ENCODE measurements at places on chromosomes 16 and 17.

DNA sequence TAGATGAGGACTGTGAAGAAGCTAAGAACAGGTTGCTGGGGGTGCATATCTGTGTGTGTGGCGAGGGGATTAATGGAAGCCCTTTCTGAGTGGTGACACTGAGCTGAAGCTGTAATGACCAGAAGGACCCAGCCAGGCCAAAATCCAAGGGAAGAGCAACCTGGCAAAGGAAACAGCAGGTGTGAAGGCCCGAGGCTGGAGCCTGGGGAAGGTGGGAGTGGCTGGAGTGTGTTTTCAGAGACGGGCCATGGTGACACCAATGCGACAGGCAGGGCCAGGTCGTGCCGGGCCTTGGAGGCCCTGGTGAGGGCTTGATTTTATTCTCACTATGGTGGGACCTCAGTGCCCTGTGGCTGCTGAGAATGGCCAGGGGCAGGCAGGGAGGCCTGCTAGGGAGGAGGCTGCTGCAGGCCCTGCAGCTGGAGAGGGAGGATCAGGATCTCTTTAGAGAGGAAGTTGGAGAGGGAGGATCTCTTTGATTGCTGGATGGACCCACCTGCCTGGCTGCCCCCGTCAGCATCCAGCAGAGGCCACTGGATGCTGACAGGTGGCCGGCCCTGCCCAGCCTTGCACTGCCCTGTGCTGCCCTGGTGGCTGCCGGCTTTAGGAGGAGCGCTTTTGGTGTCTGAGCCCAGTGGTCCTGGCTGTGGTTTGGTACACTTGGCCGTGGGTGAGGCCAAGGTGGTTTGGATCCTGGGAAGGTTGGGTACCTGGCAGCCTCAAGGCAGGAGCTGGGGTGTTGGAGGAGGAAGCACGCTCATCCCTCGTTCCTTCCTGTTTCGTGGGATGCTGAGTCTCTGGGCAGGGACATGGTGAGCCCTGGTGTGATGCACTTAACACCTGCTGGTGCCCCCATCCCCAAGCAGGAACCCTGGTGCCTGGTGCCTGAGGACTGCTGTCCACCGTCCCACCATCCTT, 188.3 kb downstream of the SEC14L1 start:
- DNase-seq: no peak

DNA sequence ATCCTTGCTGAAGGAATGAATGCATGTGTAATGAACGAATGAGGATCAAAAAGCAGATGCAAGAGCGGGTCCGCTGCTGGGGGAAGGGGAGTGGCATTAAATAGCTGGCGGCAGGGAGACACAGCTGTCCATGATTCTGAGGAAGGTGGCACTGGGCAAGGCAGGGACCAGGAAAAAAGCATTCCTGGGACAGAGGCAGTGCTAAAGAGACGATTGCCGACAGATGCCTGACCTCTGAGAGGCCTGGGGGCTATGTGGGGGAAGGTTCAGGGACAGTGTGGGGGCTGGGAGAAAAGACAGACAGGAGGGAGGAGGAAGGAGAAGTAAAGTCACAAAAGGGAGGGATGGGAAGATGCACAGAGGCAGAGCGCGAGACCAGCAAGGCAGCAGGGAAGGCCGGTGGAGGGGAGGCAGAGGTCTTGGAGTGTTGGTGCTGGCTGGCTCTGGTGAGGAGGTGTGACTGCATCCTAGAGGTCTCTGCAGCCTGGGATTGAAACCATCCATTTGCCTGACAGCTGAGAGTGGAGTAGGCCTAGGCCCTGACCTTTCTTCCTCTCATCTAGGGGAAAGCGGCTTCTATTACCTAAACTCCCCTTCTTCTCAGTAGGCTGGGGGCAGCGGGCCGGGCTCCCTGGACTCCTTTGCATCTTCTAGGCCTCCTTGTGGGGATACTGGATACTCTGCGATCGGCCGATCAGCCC, 109.9 kb downstream of the SDK2 start:
- no peak for DNase-seq

DNA sequence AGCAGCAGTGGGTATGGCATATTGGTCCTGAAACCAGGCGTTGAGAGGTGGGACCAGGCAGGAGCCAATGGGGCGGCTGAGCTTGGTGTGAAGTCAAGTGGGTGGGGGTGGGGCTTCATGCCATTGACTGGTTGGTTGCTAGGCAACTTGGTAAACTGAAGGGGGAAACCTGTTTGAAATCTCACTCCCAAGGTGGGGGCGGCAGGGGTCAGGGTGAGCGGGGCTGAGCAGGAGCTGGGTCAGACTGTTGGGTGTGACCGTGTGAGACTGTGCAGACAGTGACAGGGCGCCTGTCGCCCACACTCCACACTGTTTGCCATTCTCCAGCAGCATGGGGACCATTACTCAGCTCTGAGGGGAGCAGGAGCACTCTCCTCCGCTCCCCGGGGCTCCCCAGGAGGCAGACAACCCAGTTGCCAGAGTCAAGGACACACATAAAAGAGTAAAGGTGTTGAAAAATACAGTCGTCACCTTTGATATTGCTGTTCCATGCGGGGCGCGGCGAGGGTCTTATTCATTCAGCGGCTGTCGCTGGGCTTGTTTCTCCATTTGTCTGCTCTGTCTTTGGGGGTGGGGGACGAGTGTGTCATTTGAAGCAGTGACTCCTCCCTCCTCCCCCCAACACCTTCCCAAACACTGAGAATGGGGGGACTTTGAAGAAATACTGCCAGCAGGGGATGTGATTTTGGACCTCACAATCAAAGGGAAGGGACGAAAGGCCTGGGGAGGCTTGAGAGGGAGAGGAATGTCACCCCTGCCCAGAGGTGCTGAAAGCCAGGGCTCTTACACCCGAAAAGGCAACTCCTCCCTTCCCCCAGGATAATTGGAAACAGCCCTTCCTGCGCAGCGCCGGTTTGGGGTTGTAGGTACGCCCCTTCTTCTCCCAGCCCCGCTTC, 1.2 kb upstream of the EFNB3 start:
- DNase-seq: no peak

DNA sequence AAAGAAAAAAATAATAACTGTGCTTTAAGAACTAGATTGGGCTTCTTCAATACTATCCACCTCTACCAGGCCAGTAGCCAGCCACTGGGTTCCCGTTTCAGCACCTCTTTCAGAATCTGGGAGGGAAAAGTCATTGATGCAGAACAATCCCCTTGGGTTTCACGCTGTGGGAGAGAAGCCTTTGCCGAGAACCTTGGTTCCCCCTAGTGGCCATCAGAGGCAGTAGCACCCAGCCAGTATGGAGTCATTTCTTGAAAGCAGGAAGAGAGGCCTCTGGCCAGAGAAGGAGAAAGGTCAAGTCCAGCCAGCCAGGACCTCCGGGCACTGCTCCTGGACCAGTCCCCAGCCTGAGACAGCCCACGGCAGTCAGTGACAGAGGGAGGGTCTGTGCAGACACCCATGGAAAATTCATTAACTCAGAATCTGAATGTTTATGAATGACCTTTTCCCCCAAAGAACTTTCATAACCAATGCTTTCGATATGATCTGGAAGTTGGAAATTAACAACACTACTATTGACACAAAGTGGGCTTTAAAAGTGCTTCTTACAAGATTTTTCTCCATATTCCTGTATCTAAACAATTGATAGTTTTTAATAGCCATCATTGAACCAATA, 51.2 kb upstream of the CDH5 start:
- DNase-seq: peak; percentile 9

DNA sequence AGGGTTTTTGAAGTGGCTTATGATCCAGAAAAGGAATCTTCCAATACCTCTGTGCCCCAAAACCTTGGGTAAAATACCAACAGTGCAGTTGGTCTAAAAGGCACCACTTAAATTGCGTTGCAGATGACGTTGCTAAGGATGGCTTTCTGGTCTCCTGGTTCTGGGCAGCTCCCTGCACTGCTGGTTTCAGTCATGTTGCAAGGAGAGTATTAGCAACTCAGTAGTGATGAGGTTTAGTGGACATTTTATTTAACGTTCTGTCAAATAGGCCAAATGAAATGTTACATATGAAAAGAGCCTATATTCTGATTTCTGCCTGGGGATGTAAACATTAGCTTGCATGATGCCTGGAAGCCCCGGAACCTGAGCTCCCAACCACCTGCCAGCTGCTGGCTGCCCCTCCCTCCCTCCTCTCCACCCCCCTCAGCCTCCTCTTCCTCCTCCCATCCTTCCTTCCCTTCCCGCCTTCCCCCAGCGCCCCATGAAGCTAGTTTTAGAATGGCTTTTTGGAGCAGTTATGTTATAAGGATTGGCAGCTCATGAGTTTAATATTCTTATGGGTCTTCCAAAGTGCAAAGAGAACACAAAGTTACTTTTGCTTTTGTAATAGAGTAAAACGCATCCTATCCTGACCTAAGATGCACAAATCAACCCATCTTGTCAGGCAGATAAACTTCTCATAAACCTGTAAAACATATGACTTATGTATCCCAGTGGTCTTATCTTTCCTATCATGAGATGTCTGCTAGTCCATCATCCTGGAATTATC, 20.7 kb downstream of the CD7 start:
- DNase-seq: no peak

GRCh38 chr17:19013806-19014627, 9.5 kb upstream of the FAM83G start:
- no peak for DNase-seq

DNA sequence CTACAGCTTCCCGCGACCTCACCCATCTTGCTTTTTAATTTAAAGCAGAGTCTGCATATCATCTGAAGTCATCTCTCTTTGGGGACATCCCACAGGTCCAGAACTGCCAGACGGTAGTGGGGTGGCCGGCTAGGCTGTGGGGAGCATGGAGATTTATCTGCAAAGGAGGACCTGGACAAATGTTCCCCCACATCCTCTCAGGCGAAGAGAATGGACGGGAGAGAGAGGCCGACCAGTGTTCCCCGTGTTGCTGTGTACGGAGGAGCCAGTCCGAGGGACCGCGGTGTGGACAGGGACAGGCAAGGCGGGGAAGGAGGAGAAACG, 665 bp upstream of the MT1M start:
- no peak for DNase-seq

- DNase-seq: no peak
Measured at GRCh38 chr16:87314990-87315420, 2.2 kb downstream of the C16orf95 start.

- no peak for DNase-seq
Measured at GRCh38 chr16:84911486-84912216, 91.9 kb downstream of the CRISPLD2 start.

DNA sequence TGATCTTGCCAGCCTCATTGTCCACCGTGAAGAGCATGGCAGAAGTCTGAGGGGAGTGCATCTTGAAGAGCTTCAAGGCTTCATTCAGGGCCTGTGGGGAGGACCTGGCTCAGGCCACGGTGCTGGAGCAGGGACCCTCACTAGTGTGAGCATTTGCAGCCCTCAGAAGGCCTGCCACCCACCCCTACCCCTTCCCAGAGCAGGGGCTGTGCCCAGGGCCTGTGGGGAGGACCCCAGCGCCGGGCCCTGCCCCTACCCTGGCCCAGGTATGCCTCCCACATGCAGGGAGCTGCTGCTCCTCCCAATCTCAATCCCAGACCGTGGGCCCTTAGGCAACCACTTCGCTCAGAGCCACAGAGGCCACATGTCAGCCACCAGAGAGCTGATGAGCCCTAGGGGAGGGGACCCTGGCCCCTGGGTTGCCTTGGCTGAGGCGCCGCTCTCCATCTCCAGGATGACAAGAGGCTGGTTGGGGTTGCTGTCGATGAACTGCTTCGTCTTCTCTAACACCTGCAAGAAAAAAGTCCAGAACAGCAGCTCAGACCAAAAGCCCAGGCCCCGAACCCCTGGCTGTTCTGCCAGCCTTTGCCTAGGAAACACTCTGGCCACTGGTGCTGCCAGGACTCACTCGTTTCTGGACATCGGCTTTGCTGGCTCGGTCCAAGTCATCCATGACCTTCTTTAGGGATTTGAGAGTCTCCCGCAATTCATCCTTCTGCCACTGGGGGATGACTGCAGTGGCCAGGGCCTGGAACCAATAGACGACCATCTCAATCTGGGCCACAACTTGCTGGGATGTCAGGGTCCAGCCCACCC, 1.8 kb upstream of the EXOSC6 start:
- no peak for DNase-seq

DNA sequence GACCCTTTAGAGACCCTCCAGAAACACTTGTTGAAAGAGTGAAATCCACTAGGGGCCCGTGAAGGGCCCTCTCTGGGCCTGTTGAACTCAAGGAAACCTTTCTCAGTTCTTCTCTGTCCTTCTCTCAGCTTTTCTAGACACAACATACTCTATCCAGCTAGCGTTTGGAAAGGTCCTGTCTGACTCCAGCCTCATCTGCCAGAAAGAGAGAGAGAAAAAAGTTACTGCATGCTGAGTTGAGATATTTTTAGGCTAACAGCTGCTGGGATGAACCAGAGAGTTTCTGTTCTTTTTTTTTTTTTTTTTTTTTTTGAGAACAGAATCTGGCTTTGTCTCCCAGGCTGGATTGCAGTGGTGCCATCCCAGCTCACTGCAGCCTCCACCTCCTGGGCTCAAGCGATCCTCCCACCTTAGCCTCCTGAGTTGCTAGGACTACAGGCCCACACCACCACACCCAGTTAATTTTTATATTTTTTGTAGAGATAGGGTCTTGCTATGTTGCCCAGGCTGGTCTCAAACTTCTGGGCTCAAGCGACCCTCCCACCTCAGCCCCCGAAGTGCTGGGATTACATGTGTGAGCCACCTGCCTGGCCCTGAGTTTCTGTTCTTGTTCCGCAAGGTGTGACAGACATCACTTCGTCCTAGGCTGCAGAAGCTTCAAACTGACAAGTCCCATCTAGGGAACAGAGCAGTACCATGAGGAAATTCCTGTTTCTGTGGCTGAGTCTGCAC, 14.9 kb upstream of the TEX2 start:
- DNase-seq: no peak

GRCh38 chr17:17035490-17035889, 6.8 kb upstream of the MPRIP start:
- DNase-seq: no peak

- DNase-seq: no peak
Measured at GRCh38 chr17:9292561-9292941, 271.2 kb downstream of the NTN1 start.

DNA sequence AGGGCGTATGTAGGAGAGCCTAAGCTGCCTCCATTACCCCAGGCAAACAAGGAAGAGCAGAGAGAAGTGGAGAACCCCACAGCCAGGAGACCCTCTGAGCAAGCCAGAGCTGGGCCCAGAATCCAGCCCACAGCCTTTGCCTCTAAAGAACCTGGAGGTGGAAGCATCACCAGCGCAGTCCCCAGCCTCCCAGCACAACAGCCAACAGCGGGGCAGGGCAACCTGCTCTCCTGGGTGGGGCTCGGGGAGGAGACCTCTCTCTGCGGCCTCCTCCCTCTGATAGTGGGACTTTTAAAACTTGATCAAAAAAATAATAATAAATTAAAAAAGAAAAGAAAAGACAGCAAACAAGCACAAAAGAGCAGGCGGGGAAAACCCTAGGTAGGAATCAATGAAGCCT, 45.9 kb downstream of the AXIN2 start:
- DNase-seq: no peak

- DNase-seq: no peak
Measured at GRCh38 chr16:8867216-8867931, 1.4 kb downstream of the CARHSP1 start.

GRCh38 chr16:20648436-20648835, 49.0 kb downstream of the ACSM1 start:
- DNase-seq: no peak

GRCh38 chr17:76943781-76944213, 75.6 kb downstream of the MGAT5B start:
- DNase-seq: no peak
